ENCODE measurements at places on chromosomes 16 and 17.

DNA sequence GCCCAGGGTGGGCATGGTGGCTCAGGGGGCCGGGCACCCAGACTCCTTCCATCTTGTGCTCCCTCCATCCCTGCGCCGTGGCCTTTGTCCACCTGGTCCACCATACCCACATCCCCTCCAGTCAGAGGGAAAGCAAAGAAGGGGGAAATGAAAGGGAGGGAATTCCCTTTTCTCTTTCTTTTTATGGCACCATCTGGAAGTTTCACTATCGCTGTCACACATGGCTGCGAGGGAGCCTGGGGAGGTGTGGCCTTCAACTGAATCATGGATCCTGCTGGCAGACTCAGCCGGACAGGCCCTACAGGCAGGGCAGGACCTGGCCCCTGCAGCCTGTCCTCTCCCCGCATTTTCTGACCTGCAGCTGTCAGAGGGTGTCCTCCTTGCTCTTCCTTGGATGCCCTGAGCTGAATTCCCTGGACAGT lies 6.2 kb downstream of the SLC12A3 start:
- no peak for DNase-seq

DNA sequence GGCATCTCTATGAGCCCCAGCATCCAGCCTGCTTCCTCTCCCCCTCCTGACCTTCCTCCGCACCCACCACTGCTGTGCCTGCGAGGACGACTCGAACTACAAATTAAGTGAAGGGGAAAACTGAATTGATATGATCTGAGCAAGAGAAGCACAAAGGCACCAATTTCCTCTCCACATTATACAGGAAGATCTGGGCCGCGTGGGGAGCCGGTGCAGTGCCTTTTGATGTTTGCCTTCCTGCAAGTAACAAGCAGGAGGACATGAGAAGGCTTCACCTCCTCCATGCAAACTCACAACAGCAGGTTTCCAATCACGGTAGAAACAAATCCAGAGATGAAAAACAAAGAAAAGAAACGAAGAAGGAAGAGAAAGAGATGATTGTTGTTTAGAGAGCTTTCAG lies 57.8 kb upstream of the MMP2 start:
- no peak for DNase-seq

DNA sequence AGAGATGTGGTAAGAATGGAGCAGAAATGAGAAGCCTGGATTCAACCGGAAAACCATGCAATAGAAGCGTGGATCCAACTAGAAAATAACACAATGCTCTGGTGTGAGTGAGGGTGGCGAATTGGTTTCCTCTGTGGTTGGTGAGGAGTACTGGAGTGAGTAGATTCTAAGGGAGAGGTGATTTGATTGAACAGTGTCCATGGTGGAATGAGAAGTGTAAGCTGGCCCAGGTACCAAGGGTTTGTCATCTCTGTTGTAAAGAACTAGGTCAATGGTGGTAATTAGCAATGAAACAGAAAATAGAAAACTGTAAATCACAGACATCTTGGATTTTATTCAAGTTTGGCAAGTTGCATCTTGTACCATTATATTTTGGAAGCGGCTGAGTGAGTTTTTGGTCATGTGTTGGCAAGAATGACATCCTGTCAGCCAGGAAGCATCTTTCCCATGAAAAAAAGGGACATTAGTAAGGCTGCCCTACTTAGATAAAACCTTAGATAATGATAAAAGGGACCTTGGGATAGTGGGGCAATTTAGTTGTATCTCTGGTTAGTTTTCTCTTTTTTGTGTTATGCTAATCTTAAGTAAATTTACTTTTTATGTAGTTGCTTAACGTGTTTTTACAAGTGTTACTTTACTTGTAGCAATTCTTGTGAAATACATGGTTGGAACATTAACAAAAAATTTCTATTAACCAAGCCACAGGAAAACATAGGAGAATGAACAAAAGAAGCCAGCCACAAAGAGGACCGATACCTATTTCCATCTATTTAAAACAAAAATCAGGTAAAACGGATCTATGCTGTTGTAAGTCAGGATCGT lies 20.9 kb downstream of the HSD17B2 start:
- DNase-seq, result no peak

DNA sequence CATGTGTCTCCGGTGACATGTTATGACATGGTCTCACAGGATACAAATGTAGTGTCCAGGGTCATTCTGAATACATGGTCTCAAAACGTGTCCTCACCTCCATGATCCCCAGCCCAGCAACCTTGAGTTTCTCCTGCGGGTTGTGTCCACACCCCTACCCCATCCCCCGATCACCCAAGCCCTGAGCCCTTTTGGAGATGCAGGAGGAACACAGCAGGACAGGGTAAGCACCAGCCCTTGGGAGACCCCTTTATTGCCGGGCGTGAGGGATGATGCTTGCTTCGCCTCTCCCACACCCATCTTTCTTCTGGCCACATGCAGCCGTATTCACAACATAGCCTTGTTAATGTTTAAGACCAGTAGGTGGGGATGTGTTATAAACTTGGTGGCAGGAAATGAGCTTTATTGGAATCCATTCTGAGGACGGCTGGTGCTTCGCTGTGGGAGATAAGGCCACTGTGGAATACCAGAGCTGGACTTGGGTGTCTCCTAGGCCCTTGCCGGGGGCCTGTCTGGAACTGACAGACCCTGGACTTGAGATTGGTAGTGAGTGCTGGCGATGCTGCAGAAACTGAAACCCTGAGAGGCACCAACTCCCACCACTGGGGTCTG lies 5.5 kb downstream of the TMEM132E start:
- no peak for DNase-seq

GRCh38 chr17:74079537-74080300 lies 123.8 kb upstream of the RPL38 start:
- DNase-seq, result no peak

DNA sequence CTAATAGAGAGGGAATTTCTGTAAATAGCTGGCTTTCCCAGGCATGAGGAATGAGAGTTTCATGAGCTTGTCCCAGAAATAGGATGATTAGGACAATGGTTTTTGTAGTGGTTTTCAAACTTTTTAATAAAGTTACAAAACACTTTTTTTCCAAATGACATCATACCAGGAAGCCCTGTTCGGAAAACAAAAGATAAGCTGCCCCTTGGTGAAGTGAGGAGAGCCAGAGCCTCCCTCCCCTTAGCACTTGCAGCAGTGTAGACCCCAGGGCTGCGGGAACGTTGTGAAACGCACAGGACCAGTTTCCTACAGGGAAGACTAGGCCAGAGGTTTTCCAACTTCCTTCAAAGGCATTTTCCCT lies 7.6 kb downstream of the FBRS start:
- DNase-seq, result no peak

DNA sequence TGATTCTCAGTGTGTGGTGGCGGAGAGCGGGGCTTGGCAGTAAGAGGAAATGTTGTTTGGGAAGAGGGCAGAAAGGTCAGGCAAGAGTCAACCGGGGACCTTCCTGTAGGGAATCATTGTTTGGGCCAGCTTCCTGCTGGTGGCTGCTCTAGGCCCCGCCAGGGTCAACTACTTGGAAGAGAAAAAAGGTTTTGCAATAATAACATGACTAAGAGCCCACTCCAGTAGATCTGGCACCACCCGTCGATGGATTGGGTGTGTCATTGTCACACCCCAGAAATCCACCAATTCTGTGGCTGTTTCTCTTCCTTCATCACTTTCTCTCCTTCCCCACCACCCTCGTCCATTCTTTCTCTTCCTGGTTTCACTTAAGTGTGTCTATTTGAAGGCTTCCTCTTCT lies 4.2 kb upstream of the KRT24 start:
- DNase-seq, result no peak

DNA sequence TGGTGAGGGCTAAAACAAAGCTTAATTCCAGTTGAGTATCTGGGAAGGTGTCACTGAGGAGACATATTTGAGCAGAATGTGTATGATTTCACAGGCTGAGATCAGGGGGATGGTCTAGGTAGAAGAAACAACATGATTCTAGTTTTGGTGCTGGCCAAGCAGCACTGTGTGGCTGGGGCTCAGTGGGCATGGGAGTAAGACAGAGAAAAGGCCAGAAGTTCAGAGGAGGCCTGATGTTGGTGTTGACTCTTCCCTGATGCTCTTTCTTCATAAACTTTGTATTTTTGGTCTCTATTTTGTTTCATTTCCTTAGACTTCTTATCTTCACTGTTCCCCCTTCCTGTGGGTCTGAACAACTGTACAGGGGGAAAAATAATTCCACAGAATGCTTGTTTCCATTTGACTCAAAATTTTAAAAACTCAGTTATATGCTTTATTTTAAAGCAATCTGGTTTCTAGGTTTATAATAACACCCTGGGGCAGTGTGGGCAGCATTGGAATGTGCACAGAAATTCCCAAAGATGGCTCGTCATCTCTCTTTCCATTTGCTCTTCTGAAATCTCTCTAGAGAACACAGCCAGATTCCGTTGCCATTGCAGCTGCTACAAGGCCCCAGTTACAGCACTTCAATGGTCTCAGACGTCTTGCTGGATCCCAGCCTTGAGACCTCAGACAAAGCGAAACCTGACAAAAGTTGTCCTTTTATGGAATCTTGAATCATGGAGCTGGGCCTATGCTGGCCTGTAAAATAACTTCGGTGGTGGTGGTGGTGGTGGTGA lies 68.3 kb downstream of the SNX11 start:
- DNase-seq, result no peak

Data from left renal cortex interstitium (tissue), 4 donors.